ENCODE measurements at places on chromosomes 5 and 9.

- DNase-seq = no peak
Measured at GRCh38 chr5:107937651-107938355, 267.1 kb upstream of the EFNA5 start.

- DNase-seq = no peak
Measured at GRCh38 chr9:116160676-116161571, 7.3 kb downstream of the PAPPA start.

- DNase-seq = no peak
Measured at GRCh38 chr5:62100201-62100600, 205.8 kb upstream of the KIF2A start.

DNA sequence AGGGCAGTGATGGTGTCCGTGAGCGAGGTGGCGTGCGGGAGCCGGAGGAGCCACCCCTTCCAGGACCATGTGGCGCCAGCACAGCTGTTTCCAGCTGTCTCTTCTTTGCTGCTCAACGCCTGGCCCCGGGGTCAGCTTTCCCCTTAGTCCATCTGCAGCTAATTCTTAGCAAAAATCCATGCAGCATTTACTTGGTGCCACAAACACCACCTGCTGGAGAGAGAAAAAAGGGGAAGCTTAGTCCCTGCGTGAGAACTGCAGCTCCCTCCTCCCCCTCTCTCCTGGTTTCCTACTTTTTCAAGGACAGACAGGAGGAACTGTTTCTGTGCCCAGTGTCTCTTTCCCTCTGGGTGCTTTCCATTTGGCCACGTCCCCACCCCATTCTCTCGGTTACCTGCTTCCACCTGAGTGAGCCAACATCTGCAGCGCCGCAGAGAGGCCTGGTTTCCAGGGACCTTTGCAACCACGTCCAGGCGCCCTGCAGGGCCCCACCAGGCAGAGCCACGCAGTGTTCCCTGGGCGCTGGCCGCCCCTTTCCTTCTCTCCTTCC is 3.4 kb downstream of the SLC6A19 start:
- no peak for DNase-seq

- DNase-seq = no peak
Measured at GRCh38 chr5:73436535-73437100, 12.0 kb downstream of the FOXD1 start.

DNA sequence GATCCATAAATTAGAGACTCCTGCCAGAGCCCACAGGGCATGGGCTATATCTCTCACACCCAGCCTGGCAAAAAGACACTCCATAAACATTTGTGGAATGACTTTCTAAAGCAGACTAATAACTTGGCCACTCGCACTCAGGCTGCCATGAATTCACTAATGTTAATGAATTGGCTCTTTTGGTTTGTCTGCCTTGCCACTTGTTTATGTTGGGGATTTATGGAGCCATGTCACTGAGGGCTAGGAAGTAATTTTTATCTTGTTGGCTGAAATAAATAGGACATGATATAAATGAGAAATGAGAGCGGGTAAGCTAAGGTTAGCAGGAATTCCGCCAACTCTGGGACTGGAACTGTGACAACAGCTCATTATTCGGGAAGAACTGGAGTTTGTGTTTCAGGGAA is 55.2 kb downstream of the DROSHA start:
- no peak for DNase-seq

GRCh38 chr9:114461468-114461867 is 43.8 kb downstream of the WHRN start:
- DNase-seq = no peak

DNA sequence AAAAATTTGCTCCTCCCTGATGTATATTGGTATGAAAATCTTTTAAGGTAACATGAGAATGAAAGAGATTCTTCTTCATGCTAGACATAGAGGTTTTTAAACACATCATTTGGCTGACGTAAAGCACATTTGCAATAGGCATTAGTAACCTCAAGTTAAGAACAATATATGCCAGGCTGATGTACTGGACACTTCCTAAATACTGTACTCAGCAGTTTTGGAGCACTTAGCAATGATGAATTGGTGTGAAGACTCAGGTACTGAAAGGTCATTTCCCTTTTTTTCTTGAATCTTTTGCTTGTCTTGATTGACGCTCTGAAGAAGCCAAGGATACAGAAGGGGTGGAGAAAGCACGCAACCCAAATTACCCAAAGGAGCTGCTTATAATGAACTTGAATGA is 322.5 kb downstream of the PDE4D start:
- no peak for DNase-seq

GRCh38 chr5:160221082-160221481 is 8.2 kb upstream of the FABP6 start:
- no peak for DNase-seq

DNA sequence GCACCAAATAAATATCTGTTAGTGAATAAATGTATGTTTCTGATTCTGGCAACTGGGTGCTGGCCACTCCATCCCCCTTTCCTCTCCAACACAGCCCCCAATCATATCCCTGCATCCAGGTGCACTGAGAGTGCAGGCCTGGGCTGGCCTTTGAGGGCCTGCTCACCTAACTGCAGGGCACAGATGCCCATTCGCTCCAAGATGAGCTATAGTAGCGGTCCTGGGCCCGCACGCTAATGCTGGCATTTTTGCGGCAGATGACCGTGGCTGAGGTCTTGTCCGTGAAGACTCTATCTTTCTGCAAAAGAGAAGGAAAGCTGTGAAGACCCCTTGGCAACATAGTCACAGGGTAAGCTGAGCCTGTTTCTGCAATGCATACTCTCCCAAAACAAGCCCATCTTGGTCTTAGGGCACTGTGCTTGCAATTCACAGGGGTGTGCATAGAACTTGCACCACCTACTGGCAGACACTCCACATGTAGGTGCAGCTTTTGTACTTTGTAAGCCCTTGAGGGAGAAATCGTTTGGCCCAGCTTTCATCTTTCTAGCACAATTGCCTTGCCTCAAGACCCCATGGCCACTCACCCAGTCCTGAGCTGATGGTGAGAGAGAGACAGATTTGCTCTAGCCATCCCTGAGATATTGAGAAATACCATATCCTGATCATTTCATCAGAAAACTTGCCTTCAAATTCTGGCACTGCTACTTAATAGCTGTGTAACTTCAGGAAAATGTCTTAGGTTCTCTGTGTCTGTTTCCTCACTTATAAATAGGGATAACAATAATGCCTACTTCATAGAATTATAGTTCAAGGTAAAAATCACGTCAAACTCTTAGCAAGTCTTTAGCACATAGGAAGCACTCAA is 13.5 kb downstream of the IL12B start:
- peak; percentile 33 for DNase-seq

- DNase-seq = no peak
Measured at GRCh38 chr5:95709967-95710650, 21.0 kb upstream of the RHOBTB3 start.

DNA sequence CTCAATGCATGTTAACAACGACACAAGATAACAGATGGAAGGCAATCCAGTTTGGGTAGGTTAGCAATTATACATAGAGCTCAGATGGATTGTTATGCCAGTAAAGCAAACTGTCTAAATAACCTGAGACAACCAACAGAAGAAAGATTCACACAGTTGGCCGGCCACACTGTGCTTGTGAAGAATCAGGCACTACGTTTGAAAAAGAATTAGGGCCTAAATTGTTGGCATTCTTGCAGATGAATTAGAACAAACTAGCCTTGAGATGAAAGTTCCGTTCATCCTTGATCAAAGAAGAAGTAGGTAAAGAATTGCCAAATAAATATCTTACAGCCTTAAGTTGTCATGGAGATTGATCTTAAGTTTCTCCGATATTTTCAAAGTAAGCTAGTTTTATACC is 210.6 kb downstream of the CDH18 start:
- no peak for DNase-seq

DNA sequence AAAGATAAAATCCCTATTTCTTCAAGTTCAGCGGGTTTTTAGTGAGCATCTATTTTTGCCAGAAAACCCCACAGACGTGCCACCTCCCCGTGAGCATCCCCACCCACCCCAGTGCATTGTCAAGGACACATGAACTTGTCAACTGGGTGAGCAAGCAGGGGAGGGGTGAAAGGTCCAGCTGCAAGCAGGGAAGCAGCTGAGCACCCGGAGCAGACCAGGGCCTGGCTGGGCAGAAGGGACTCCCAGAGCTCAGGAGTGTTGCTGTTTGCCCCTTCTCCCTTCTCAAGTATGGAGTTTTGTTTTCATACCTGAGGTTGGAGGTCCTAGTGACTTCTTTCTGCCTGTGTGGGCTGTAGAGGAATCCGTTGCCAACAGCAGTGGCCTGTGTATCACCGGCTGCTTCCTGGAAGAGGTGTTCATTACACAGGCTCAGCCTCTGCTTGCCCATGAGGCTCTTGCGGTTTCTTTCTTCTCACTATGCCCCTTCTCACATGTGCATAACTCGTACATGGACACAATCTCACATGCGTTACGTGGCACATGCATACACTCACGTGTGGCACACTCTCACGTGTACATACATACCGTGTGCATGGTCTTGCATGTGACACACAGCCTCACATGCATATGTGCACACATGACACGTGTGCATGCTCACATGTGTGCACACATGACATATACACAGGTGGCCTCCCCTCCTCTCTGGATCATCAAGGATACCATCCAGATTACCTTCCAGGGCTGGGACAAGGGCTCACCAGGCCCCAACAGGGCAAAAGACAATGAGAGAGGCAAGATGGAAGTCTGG is 126.7 kb downstream of the MVB12B start:
- no peak for DNase-seq

DNA sequence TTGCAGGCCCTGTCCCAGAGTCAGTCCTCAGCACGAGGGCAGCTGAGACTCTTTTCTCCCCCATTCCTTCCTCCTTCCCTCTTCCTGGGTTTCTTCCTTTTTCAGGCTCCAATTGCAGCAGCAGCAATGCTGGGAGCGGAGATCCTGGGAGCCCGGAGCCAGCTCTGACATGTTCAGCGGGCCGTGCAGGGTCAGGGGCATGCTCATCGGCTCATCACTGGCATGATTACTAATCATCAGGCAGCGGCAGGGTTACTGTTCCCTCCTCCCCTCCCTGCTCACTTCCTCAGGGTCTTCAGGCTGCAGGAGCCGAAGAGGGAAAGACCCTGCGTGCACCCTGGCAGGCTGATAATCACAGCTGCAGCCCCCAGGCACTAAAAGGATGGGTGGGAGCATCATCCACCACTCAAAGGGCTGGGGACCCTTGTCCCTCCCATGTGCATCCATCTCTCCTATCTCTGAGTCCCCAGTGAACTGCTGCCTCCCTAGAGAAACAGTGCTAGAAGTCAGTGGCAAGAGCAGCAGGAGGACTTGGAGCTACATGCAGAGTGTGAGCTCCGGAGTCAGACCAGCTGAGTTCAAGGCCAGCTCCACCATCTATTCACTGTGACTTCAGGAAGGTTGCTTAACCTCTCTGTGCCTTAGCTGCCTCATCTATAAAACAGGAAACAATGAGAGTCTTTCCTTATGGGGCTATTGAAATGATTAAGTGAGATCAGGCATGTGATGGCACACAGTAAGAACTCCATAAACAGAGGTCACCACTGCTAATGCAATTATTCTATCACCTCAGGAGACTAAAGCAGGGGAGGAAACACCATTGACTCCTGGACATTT is 7.8 kb upstream of the KCNIP1 start:
- DNase-seq = no peak

DNA sequence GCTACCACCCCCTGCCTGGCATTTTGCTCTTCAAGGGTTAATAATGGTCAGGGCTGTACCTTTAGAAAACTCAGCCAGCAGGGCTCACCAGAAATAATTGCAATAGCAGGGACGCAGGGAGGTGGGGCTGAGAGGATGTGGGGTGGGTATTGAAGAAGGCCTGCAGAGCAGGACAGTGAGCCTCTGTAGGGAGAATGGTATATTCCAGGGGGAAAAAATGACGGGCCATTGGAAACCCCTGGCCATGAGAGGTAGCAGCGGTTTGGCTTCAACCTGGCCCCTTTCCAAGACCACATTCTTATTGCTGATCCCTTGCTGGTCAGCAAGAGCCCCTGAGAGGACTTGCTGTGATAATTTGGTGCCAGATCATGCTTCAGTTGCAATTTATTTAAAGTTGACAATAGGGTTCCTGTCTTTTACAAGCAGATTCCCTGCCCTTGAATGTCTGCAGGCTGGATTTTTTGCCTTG is 36.7 kb upstream of the CTNNA1 start:
- DNase-seq = no peak

DNA sequence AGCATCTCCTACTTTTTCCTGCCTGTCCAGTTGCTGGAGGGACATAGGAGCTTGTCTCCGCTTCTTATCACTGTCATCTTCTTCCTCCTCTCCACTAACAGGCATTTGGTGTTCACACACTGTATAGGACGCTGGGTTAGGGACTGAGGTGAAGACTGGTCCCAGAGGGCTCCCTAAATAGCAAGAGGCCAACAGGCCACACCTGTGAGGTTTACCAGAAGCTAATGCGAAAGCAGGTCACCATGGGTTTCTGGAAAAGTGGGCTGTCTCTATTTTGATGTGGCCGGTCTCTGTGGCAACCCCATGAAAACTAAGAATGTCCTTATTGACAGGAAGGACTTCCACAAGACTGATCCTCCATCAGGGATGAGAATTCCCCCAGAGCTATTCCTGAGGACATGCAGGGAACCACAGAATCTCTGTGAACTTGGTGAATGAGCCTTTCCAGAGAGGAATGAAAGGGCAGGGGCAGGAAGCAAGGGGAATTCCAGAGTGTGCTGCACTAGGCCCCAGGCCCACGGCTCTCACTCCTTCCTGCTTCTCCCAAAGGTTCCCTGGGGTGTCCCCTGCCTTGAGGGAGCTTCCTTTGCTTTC is 61.7 kb downstream of the DAP start:
- DNase-seq = no peak

DNA sequence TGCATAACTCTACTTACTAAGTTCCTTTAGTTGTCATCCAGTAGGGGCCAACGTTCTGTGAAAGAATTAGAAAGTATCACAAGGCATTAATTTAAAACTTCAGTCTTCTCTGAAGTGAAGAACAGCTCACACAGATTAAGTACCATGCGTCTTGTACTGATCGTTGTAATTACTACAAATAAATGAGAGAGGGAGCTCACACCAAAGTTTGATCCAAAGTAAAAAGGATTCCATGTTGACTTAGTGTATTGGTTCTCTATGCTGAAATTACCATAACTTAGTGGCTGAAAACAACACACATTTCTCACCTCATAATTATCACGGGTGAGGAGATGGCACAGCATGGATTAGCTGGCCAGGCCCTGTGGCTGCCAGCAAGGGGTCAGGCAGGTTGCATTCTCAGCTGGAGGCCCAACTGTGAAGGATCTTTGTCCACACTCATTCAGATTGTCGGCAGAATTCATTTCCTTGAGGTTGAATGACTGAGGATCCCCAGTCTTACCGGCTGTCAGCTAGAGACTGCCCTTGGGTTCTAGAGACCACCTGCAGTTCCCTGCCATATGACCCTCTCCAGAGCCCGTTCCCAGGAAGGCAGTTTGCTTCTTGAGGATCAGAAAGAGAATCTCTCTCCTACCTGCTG is 169.1 kb downstream of the YTHDC2 start:
- DNase-seq = no peak

DNA sequence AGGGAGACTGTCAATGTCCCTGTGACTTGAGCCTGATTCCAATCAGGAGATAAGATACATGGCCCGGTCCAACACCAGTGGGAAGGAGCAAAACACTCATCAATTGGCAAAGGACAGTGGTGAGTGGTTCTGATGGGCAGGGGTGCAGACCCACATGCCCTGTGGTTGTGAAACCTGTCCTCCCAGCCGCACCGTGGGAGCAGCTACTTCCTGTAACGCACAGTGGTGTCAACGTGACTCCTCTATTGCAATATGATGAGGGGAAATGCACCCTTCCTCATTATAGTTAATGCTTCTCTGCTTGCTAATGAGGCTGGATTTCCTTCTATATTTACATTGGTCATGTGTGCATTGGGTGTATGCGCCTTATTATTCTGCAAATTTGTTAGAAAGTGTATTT is 223.0 kb downstream of the IRX1 start:
- no peak for DNase-seq

All from activated T-cell treated with anti-CD3 and anti-CD28 coated beads for 24 hours (primary cell).